ENCODE measurements at places on chromosomes 5 and 9. TPM values are rescaled to one million over a fixed set of nuclear protein-coding genes. Genes with fewer than 3 reads are reported as not detected.

Gene SIMC1
- total RNA-seq: 22.6 TPM

Gene TRPM6
- 0.10 TPM for total RNA-seq

Gene CARTPT
- not detected for total RNA-seq

Gene PCDHGA10
- 0.10 TPM for total RNA-seq

Gene TDRD7
- 10.4 TPM for total RNA-seq

Gene SPINK13
- not detected for total RNA-seq

Gene FGF10
- not detected for total RNA-seq

Measured in T-helper 17 cell (primary cell).